PC-3 (cell line): ENCODE measurements at places on chromosomes 3 and 15. TPM values are rescaled to one million over a fixed set of nuclear protein-coding genes. Genes with fewer than 3 reads are reported as not detected.

DNA sequence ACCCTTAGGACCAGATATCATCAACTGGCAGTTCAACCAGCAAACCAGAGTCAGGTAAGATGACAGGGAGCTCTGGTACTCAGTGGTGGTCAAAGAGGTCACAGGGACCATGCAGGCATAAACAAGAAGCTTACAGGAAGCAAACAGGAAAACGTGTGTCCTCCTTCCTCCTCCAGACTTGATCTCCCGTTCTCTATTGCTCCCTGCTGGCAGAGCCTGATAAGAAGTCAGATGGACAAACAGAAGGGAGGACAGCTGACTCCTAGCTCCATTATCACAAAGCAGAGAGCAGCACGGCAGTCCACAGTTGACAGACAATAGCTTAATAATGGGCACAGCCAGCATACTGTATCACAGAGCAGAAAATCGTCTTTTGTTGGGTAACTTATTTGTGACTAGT is 156.5 kb upstream of the SLC2A2 start:
- peak; percentile 65 for DNase-seq

The FEZF2 gene
- total RNA-seq = not detected in 2 replicates

The RTP1 gene
- not detected in 2 replicates for total RNA-seq

DNA sequence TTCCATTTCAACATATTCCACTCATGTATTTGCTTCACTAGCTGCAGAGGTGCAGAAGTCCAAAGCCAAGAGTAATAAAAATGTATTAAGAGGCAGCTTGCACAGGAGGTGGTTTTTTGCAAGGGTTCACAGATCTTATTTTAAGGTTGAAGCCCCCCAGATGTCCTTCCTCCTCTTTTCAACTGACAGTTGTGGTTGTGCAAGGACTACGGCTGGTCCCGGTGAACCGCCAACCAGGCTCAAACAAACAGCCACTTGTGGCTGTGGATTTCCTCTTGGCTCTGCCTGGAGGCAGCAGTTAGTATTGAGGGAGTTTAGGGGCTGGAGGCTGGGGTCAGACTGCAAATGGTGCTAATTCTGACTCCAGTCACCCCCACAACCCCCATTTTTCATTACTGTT is 240.7 kb upstream of the TBC1D5 start:
- no peak for DNase-seq

DNA sequence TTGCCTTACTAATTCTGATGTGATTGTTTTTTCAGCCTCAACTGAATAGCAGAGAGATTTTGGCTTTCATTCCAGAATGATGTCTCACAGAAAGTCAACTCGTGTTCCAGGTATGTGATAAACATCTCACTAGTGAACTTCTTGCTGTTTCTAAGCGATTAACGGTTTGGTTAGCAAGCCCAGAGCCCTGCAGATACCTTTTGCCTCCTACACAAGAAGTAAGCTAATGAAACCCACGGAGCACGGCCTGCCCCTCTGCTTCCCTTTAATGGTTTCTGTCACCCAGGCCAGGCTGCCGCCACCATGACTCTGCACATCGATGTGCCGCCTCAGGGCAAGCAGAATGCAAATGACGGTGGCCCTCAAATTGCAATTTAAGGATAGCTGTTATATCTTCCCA is 155.9 kb upstream of the ICE2 start:
- DNase-seq = no peak

GRCh38 chr15:64443747-64444621 is 16.4 kb upstream of the ZNF609 start:
- DNase-seq = peak; percentile 91

DNA sequence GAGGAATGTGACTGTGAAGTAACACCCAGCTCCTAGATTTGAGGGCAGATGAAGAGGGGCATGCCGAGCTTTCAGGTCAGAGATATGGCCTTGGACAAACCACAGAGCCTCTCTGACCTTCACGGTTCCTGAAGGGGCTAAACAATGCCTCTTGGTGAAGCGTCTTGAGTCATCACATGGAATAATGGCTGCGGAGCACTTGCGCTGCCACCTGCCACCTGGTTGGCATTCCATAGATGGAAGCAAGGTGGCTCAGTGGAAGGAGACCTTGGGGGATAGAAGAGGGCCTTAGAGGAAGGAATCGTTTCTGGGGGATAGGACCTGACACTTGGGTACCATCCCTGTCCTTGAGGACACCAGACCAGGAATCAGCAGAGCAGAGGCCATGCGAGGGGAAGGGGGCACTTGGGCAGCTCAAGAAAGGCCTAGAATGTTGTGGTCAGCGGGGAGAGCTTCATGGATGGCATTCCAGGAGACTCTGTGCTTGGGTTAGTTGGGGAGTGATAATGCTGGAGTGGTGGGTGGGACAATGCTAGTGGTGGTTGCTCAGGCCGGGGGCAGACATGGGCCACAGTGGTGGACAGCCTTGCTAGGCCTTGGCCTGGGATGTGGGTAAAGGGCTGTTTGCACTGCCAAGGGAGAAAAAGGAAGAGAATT is 12.6 kb downstream of the MRAS start:
- no peak for DNase-seq

GRCh38 chr3:31265646-31266428 is 266.9 kb upstream of the STT3B start:
- no peak for DNase-seq

The C3orf80 gene
- 0.33 and 0.46 TPM in 2 replicates for total RNA-seq

- DNase-seq = no peak
Measured at GRCh38 chr3:134487406-134487805, 1.5 kb downstream of the CEP63 start.

The ENTPD3 gene
- total RNA-seq = 6.0 and 7.1 TPM in 2 replicates
